ENCODE measurements at places on chromosomes 5 and 9. TPM values are rescaled to one million over a fixed set of nuclear protein-coding genes. Genes with fewer than 3 reads are reported as not detected.

The SHROOM1 gene
- total RNA-seq = 6.5 TPM

The FRRS1L gene
- 3.4 TPM for total RNA-seq

DNA sequence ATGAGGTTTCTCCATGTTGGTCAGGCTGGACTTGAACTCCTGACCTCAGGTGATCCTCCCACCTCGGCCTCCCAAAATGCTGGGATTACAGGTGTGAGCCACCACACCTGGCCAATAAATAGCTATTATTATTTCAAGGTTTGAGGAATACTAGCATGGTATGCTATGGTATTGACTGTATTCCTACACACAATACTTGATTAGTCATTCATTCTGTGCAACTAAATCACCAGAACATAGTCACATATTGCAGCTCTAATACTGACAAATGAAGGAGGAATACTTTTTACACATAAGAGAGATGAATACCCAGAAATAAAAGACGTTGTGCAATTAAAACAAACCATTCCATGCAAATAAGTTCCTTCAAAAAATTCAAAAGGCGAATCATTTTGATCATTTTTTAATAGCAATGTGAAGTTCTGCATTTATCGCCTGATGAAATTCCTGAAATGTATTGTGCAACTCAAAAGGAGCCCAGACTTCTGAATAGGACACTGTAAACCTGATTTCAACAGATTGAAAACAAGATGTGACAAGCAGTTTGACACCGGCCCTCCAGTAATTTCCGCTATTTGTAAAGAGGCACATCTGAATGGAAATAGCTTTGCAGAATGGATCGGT lies 687.4 kb upstream of the SEMA6A start:
- DNase-seq = no peak
- H3K36me3 ChIP-seq = peaks cover 20% of the 10 kb centered on the region
- H3K4me1 ChIP-seq = peaks cover 26% of the 10 kb centered on the region
- no peaks in the 10 kb centered on the region for H3K27me3 ChIP-seq

GRCh38 chr5:177077335-177077734 lies 9.4 kb upstream of the FGFR4 start:
- H3K36me3 ChIP-seq = no peaks in the 10 kb centered on the region
- no peak overlapping the region for H3K27ac ChIP-seq
- H3K27me3 ChIP-seq = no peaks in the 10 kb centered on the region
- DNase-seq = no peak

The PCDHGC5 gene
- total RNA-seq = 3.0 TPM

GRCh38 chr5:2556375-2556966 lies 195.0 kb downstream of the IRX2 start:
- no peak for DNase-seq
- peaks cover 14% of the 10 kb centered on the region for H3K4me1 ChIP-seq
- no peak overlapping the region for H3K27ac ChIP-seq
- H3K27me3 ChIP-seq = no peaks in the 10 kb centered on the region
- H3K4me3 ChIP-seq = no peak overlapping the region

DNA sequence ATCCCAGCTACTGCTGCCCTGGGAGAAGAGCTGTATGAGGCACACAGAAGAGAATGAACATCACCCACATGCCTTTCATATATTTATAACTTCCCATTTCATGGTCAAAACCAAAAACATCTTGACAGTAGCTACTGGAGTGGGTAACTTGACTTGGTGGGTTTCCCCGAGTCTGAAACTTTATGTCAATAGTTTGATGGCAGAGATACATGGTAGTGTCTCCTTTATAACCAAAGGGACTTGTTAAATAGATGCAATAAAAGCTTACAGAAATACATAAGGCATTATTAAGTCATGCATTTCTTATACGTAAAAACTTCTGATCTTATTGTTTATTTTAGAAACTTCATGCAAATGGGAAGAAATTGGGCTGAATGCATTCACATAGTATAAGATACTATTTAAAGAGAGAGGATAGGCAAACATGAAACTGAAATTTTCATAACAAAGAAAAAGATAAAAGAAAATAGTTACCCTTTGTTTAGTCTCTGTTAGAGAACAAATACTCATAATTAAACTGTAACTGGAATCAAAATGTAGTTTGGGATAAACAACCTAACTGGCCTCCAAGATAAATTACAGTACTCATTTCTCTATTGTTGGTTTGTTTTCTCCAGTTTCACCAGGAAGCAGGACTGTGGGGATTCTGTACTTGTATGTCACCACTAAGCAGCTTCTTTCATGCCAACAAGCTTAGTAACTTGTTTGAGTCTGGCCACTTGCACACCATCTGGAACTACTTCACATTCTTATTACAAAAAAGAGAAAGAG lies 459.3 kb upstream of the MEF2C start:
- H3K4me3 ChIP-seq = no peak overlapping the region
- H3K27me3 ChIP-seq = no peaks in the 10 kb centered on the region
- no peak for DNase-seq
- H3K27ac ChIP-seq = no peak overlapping the region

- peak overlapping the region; percentile 91 for H3K4me3 ChIP-seq
- DNase-seq = peak; percentile 57
- no peaks in the 10 kb centered on the region for H3K36me3 ChIP-seq
- peaks cover 52% of the 10 kb centered on the region for H3K4me1 ChIP-seq
These were observed 485 bp downstream of the TGFBR1 start for GRCh38 chr9:99105152-99106043.

The PCDHGB5 gene
- total RNA-seq = 1.5 TPM

DNA sequence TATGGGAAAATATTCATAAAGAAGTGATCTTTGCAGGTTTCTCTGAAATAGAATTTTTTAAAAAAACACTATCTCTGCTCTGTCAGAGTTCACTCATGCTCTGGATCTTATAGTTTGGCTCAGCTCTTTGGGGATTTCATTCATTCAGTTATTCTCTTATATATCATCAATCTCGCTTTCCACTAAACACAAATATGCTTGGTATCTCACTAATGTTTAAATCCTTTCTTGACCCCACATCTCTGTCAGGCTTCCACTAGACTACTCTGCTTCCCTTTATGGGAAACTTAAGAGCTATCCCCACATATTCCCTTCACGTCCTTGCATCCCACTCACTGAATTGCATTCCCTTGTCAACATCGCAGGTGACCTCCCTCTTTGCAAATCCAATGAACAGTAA lies 396.1 kb downstream of the ENC1 start:
- H3K36me3 ChIP-seq = no peaks in the 10 kb centered on the region
- no peaks in the 10 kb centered on the region for H3K27me3 ChIP-seq
- H3K27ac ChIP-seq = no peak overlapping the region
- no peak overlapping the region for H3K4me3 ChIP-seq
- H3K4me1 ChIP-seq = peaks cover 8% of the 10 kb centered on the region

GRCh38 chr9:110356639-110357395 lies 19.2 kb upstream of the TXNDC8 start:
- H3K4me3 ChIP-seq = no peak overlapping the region
- DNase-seq = no peak
- H3K4me1 ChIP-seq = no peaks in the 10 kb centered on the region
- no peak overlapping the region for H3K27ac ChIP-seq
- no peaks in the 10 kb centered on the region for H3K27me3 ChIP-seq

DNA sequence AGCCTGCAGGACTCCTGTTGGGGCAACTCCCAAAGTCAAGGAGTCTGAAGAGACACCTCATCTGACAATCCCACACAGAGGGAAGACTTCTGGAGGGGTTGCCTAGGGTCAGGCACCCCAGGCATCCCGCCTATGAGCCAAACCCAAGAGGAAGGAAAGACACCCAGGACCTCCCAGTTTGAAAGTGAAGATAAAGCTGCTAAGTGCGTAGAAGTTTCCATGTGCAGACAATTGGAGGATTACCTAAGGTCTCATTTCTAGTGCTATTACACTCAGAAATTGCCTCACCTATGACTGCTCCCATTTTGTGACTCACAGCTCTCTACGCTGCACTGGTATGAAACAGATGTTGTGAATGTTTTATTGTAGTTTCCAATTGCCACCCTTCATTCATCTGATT lies 322.9 kb downstream of the SLIT3 start:
- H3K4me3 ChIP-seq = no peak overlapping the region
- H3K36me3 ChIP-seq = no peaks in the 10 kb centered on the region
- H3K4me1 ChIP-seq = no peaks in the 10 kb centered on the region
- H3K27ac ChIP-seq = no peak overlapping the region
- no peak for DNase-seq
- H3K27me3 ChIP-seq = no peaks in the 10 kb centered on the region

The MLLT3 gene
- 57.3 TPM for total RNA-seq

The C5orf58 gene
- total RNA-seq = not detected

GRCh38 chr9:14813336-14814248 lies 91.1 kb upstream of the CER1 start:
- H3K27me3 ChIP-seq = no peaks in the 10 kb centered on the region
- peaks cover 37% of the 10 kb centered on the region for H3K36me3 ChIP-seq
- peaks cover 7% of the 10 kb centered on the region for H3K4me1 ChIP-seq
- H3K27ac ChIP-seq = peak overlapping the region; percentile 88

- H3K36me3 ChIP-seq = no peaks in the 10 kb centered on the region
- peaks cover 8% of the 10 kb centered on the region for H3K4me1 ChIP-seq
- H3K27me3 ChIP-seq = no peaks in the 10 kb centered on the region
- DNase-seq = no peak
- H3K4me3 ChIP-seq = no peak overlapping the region
These were observed 179.9 kb downstream of the PPP2R2B start for GRCh38 chr5:146698651-146699050.

DNA sequence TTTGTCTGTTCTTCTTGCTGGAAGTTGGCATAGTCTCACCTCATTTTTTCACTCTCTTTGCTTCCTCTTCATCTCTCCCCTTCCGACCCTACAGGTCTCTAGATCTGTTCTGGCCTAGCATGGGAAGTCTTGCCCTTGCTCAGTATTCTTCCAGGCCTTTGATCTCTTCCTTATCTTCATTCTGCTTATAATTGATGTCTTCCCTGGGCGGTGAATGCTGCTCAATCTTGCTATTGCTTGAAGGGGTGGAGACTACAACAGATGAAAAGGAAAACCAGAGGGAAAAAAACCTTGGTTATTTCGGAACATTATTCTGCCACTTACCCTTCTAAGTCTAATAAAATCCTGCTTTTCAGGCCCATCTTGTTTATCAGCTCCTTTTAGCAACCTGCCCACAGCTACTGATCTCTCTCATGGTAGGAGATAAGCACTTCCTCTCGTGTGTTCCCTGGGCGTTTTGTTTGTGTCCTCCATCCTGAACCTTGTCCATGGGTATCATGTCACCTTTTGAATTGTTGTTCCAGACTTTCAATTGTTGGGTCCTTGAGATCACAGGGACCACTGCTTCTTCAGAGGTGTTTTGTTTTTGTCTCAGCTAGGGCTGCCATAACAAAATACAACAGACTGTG lies 375.6 kb downstream of the ADGRV1 start:
- H3K27me3 ChIP-seq = no peaks in the 10 kb centered on the region
- no peak for DNase-seq
- H3K27ac ChIP-seq = no peak overlapping the region
- peaks cover 20% of the 10 kb centered on the region for H3K4me1 ChIP-seq

DNA sequence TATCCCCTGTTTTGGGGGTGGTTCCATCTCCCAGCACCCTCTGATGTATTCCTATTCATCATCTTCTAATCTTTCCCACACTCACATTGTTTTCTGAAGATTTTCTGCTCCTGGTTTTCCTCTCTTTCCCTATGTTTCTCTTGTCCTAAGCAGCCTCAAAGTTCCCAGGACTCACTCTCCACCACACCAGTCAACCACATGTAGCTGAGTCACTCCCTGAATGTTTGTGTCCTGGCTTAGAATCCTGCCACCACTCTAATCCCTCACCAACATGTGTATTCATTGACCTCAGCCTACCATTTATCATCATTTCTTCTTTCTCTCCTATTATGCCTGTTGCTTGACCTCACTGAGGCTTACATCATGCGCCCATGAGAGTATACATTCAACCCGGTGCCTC lies 282.4 kb upstream of the ADAMTS16 start:
- H3K27me3 ChIP-seq = no peaks in the 10 kb centered on the region
- no peaks in the 10 kb centered on the region for H3K36me3 ChIP-seq
- peaks cover 4% of the 10 kb centered on the region for H3K4me1 ChIP-seq
- H3K27ac ChIP-seq = no peak overlapping the region
- H3K4me3 ChIP-seq = no peak overlapping the region

DNA sequence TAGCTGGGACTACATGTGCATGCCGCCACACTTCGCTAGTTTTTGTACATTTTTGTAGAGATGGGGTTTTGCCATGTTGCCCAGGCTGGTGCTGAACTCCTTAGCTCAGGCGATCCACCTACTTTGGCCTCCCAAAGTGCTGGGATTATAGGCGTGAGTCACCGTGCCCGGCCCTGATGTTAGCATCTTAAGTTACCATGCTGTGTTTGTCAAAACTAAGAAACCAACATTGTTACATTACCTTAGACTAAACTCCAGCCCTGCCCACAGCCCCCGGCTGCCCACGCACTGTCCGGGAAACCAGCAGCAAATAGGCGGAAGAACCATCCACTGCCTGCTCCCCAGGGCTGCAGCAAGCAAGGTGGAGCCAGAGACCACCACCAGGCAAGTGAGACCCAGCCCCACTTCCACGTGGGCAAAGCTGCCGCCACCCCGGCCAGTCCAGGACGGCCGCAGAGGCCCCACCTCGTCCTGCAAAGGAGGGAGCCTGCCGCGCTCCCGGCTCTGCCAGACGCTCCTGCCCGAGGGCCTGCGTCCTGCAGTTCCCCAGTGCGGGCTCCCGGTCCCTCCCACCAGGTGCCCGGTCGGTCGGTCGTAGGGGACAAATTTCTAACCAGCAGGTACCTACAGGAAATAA lies 35.7 kb upstream of the TXN start:
- H3K27me3 ChIP-seq = no peaks in the 10 kb centered on the region
- H3K4me3 ChIP-seq = no peak overlapping the region
- no peak overlapping the region for H3K27ac ChIP-seq
- no peaks in the 10 kb centered on the region for H3K4me1 ChIP-seq

DNA sequence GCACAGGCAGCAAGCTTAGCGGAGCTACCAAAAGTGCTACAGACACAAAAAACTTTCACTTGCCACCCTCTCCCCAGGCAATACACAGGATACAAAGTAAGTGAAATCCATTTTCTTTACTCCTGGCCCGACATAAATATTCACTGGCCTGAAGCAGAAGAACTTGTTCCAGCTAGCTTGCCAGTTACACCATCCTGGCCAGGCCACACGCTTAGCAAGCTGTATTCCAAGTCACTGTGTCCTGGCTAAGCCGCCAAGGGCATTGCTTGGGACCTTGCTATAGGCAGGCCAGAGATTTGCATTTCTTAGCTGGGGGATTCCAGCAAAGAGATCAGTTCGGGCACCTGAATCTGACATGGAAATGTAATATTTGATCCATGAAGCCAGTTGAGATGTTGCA lies 71.0 kb upstream of the SLC1A3 start:
- H3K27ac ChIP-seq = peak overlapping the region; percentile 87
- no peaks in the 10 kb centered on the region for H3K27me3 ChIP-seq
- H3K4me3 ChIP-seq = no peak overlapping the region
- H3K4me1 ChIP-seq = peaks cover 32% of the 10 kb centered on the region
